ENCODE measurements at places on chromosomes 6 and 20.
A peak's percentile ranks its signal among the peaks of the same experiment; 100 is the strongest.

GRCh38 chr6:150940941-150941340 is 75.4 kb downstream of the MTHFD1L start:
- peaks cover 3% of the 10 kb centered on the region for H3K4me1 ChIP-seq
- DNase-seq = no peak
- H3K4me3 ChIP-seq = no peak overlapping the region
- peaks cover 21% of the 10 kb centered on the region for H3K36me3 ChIP-seq

DNA sequence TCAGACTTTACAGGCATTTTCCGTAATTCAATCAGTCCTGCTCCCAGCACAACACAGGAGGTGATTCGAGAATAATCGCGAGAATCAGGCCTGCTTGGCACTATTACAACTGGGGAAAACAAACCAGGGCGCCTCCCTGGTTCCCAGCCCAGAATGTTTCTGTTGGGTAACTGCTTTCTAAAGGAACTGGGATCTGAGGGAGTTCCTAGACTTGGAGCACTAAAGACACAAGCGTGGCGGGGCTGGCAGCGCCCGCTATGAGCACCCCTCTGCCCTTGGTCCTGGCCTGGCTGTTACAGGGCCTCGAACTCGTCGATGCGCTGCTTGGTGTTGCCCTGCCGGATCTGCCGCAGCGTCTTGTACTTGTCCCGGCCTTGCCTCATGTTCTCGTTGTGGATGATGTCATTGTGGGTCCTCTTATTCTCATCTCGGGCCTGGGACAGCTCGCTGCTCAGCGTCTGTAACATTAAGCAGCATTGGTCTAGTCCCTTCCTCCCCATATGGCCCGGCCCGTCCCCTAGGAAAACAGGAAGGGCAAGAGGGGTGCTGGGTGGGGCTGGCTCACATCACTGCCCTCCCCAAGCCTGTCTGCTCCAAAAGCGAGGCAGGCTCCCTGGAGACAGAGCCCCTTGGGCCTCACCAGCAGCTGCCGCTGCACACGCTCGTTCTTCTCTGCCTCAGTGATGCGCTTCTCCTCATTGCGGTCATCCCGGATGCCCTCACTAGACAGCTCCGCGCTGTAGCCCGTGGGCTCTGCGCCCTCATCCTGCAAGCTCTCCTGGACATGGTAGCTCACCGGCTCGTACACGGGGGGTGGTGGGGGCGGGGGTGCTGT is 52.3 kb downstream of the EZR start:
- peaks cover 45% of the 10 kb centered on the region for H3K36me3 ChIP-seq
- DNase-seq = peak; percentile 29
- peak overlapping the region; percentile 88 for H3K27ac ChIP-seq
- no peak overlapping the region for H3K4me3 ChIP-seq
- no peaks in the 10 kb centered on the region for H3K27me3 ChIP-seq
- H3K4me1 ChIP-seq = peaks cover 12% of the 10 kb centered on the region

GRCh38 chr20:57481281-57481711 is 43.6 kb downstream of the CTCFL start:
- H3K36me3 ChIP-seq = no peaks in the 10 kb centered on the region
- H3K27me3 ChIP-seq = no peaks in the 10 kb centered on the region
- DNase-seq = no peak
- H3K4me3 ChIP-seq = peak overlapping the region; percentile 89

GRCh38 chr6:4510906-4511640 is 265.1 kb upstream of the CDYL start:
- H3K36me3 ChIP-seq = no peaks in the 10 kb centered on the region
- peaks cover 13% of the 10 kb centered on the region for H3K27me3 ChIP-seq

- DNase-seq = no peak
- no peak overlapping the region for H3K27ac ChIP-seq
- peaks cover 6% of the 10 kb centered on the region for H3K36me3 ChIP-seq
- H3K4me1 ChIP-seq = no peaks in the 10 kb centered on the region
- no peak overlapping the region for H3K4me3 ChIP-seq
- no peaks in the 10 kb centered on the region for H3K27me3 ChIP-seq
Measured at GRCh38 chr20:35009665-35010328, 54.1 kb downstream of the MYH7B start.

DNA sequence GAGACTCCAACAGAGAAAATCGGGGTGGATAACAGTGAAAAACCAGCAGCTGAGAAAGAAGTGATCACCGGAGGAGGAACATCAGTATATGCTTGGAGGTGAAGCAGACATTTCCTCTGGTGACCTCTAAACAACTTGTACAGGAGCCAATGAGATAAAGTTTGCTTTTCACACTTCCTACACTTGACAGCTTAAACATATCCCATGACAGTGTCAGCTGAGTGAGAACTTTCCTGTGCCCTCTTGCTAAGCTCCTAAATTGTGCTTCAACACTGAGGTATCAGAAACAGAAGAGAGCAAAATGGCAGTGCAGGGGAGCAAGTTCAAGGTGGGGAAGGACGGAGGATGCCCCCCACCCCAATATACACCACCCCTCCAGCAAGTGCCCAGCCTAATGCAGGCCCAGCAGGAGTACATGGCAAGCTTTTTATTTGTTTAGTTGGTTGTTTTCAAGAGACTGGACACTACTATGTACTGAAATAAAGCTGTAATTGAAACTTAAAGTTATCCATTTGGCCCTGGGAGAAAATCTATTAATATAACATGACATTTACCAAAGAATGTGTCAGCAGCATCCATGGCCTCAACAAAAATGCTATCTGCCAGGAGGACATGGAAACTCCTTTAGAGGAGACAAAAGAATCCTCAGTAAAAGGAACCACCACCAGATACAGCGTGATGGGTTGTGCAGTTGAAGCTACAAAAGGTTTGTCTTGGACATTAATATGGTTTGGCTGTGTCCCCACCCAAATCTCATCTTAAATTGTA is 540.2 kb downstream of the PRKN start:
- no peaks in the 10 kb centered on the region for H3K27me3 ChIP-seq
- no peak overlapping the region for H3K4me3 ChIP-seq
- peaks cover 5% of the 10 kb centered on the region for H3K36me3 ChIP-seq
- no peak overlapping the region for H3K27ac ChIP-seq
- peaks cover 1% of the 10 kb centered on the region for H3K4me1 ChIP-seq

DNA sequence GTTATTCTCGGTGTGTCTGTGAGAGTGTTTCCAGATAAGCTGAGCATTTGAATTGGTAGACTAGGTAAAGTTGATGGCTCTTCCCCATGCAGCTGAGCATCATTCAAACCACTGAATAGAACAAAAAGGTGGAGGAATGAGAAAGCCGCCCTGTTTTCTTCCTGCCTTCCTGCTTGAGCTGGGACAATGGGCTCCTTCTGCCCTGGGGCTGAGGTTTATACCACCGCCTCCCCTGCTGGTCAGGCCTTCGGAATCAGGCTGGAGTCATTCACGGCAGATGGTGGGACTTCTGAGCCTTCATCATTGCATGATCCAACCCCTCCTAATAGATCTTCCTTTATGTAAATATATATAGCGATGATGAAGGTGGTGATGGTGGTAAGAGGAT is 124.9 kb downstream of the ANKRD60 start:
- no peak overlapping the region for H3K27ac ChIP-seq
- H3K36me3 ChIP-seq = no peaks in the 10 kb centered on the region
- H3K27me3 ChIP-seq = peaks cover 26% of the 10 kb centered on the region

DNA sequence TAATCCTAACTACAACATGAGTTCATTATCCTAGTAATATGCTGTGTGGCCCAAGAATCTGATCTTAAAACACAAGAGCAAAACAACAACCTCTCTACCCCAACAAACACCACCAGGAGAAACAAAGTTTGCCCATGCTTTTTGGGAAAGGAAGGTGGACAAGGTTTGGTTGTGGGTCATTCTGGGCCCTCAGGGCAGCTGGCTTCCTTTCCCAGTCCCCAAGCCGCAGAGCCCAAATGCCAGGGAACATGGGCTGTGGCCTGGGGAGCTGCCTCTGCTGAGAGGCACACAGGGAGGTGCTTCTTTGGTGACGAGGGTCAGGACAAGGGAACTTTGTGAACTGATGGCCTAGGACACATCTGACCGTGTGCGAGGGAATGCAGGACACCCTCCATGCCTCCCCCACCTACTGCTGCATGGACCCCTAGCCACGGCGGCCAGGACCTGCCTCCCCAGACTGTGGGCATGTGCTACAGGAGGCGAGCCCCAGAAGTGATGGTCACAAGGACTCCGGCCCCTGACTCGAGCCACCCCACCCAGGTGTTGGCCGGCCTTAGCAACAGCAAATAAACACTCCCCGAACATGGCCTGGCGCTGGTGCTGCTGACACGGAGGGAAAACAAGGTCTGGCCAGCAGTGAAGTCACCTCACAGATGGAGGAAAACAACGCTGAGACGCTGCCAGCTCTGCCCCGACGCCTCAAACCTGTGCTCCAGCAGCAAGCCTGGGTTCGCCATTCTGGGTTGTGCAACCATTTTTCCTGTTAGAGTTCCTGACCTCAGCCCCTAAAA is 55.6 kb downstream of the RRBP1 start:
- no peaks in the 10 kb centered on the region for H3K27me3 ChIP-seq
- peaks cover 2% of the 10 kb centered on the region for H3K4me1 ChIP-seq
- H3K4me3 ChIP-seq = no peak overlapping the region
- no peak overlapping the region for H3K27ac ChIP-seq
- DNase-seq = no peak

- H3K4me3 ChIP-seq = no peak overlapping the region
- peaks cover 12% of the 10 kb centered on the region for H3K27me3 ChIP-seq
- H3K36me3 ChIP-seq = no peaks in the 10 kb centered on the region
- H3K4me1 ChIP-seq = no peaks in the 10 kb centered on the region
- no peak for DNase-seq
- no peak overlapping the region for H3K27ac ChIP-seq
Measured at GRCh38 chr6:82260997-82261732, 13.6 kb upstream of the IBTK start.

GRCh38 chr20:48681873-48682426 is 145.8 kb downstream of the PREX1 start:
- DNase-seq = no peak
- H3K4me3 ChIP-seq = no peak overlapping the region
- peaks cover 14% of the 10 kb centered on the region for H3K36me3 ChIP-seq
- H3K27ac ChIP-seq = no peak overlapping the region

DNA sequence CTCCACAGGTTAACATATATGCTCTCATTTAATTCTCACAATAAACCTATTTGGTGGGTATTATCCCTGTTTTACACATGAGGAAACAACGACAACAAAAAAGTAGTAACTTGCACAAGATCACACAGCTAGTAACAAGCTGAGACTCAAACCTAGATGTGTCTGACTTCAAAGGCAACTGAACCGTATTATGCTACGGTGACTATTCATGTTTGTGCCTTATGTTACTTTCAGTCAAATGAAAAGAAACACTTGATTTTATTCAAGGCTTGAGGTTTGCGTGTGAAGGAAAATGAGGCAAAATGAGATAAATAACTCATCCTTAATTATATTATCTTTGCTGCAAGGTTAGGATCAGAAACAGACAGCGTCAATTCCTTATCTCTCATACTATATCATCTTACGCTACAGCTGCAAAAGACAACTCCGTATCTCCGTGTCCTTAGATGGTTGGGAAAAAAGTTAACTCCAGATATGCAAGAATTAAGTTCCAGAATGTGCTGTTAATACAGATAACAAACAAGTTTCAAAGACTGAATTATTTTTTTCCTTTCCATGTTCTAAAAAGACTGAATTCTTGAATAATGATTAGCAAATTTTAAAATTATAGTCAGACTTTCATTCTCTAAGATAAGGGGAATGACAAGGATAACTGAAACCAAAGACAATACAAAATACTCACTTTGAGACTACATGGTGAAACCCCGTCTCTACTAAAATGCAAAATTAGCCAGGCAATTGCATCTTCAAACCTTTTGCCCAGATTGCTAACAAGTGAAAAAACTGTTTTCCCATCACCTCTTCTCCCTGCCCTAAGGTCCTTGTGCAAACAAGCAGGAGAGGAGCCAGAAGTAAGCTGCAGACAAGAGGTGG is 27.8 kb downstream of the STAU1 start:
- H3K27ac ChIP-seq = no peak overlapping the region
- no peak for DNase-seq
- H3K36me3 ChIP-seq = peaks cover 6% of the 10 kb centered on the region

DNA sequence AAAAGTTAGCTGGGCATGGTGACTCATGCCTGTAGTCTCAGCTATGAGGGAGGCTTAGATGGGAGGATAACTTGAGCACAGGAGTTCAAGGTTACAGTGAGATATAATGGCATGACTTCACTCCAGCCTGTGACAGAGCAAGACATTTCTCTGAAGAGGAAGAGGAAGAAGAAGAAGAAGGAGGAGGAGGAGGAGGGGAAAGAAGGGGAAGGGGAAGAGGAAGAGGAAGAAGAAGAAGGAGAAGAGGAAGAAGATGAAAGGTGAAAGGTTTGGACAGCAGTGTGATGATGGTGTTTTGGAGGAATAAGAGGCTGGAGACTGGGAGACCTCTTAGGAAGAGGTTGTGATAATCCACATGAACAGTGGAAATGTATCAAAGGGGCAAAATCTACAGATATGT is 410.7 kb upstream of the JAG1 start:
- DNase-seq = no peak
- H3K27me3 ChIP-seq = no peaks in the 10 kb centered on the region
- no peak overlapping the region for H3K27ac ChIP-seq
- H3K4me1 ChIP-seq = no peaks in the 10 kb centered on the region
- H3K36me3 ChIP-seq = no peaks in the 10 kb centered on the region

DNA sequence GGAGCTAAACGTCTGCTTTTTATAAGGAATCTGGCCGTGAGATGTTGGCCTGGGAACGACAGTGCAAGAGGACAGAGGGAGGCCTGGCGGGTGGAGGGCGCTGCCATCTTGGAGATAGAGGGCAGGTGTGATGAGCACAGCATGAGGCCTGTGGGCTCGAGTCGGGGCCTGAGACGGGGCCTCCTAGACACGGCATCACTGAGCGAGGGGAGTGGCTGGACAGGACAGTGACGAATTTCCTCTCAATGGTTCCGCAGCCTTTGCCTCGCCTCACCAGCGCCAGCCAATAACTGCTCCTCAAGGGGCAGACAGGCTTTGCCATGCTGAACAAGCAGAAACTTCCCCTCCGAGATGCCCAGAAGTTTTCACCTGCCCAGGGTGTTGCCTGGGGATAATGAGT is 376.7 kb downstream of the THBS2 start:
- H3K4me1 ChIP-seq = no peaks in the 10 kb centered on the region
- no peaks in the 10 kb centered on the region for H3K36me3 ChIP-seq
- DNase-seq = no peak

DNA sequence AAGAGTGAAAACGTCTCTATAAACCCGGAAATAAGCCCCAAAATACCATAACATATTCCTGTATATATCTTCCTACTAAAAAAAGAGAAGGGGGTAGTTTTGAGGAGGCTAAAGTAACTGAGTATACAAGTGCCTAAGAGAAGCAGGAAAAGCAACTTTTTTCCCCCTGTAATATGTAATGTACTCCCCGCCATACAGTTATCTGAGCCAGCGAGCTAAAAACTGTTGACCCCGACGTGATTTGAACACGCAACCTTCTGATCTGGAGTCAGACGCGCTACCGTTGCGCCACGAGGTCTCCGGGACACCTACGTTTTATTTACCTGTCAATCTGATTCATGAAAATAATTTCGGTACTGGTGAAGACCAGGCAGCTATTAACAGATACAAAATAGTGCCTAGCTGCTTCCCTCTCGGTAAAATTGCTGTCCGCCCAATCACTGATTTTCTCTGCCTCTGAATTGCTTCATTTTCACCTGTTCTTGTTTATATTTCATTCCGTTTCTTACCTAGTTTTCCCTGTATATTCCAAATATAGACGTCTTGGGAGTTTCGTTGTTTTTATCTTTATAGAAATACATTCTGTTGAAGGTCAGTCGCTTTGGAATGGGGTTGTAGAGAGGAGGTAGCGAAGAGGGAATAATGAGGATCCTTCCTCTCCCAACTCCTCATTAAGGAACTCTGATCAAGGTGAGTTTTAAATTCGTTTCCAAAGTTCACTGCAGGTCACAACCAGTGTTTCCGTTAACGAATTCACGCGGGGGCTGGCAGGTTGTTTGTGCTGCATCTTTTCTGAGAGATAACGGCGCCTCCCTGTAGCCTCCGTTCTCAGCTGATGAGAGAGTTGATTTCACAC is 33.6 kb upstream of the BTN3A2 start:
- peaks cover 47% of the 10 kb centered on the region for H3K4me1 ChIP-seq
- DNase-seq = no peak
- H3K4me3 ChIP-seq = peak overlapping the region; percentile 68
- H3K36me3 ChIP-seq = peaks cover 3% of the 10 kb centered on the region
- H3K27me3 ChIP-seq = peaks cover 68% of the 10 kb centered on the region

Data from naive B cell (primary cell).